Germinal center (tissue), 1 donor: ENCODE measurements at places on chromosomes 4 and X.

DNA sequence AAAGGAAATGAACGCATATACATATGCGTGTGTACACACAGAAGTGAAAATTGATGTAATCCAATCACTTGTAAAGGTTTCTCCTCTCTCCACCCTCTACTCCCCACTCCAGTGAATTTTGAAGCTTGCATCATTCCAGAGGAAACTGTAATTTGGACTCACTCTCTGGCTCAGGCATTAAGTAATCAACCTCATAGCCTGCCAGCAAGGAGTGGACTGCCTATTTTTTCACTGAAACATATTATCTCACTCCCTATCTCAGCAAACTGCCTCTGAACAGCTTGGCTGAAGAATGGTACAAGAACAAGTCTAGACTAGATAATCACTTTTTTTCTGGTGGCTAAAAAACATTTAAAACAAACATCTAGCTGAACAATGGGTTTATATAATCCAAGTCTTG is 124.2 kb downstream of the C4orf51 start:
- no peak for DNase-seq

- peak; percentile 50 for DNase-seq
Observed at GRCh38 chrX:47831788-47832187, 4.9 kb upstream of the ZNF81 start.

DNA sequence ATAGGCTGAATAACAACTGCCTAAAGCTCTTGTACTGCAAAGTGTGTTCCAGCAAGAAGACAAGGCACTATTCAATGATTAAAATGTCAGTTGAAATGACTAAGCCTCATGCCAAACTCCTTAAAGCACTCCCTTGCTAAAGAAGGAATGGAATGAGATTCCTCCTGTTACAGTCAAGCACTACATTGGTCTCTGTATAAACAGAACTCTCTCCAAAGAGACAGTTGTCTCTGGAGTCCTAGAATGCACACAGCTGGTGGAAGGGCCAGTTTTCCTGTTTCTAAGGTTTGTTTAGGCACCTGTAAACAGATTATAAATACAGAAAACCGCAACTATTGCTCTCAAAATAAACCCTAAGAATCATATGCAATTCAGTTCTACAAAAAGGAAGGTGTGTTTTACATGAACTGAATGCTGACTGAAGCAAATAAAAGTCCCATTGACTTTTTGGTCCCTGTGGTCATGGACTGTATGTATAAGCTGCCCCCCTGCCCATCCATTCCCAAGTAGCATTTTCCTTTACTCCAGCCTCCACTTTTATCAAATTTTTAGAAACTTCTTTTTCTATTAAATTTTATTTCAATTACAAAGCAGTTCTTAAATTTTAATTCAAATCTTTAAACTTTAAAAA is 47.0 kb downstream of the FAT1 start:
- DNase-seq: no peak

DNA sequence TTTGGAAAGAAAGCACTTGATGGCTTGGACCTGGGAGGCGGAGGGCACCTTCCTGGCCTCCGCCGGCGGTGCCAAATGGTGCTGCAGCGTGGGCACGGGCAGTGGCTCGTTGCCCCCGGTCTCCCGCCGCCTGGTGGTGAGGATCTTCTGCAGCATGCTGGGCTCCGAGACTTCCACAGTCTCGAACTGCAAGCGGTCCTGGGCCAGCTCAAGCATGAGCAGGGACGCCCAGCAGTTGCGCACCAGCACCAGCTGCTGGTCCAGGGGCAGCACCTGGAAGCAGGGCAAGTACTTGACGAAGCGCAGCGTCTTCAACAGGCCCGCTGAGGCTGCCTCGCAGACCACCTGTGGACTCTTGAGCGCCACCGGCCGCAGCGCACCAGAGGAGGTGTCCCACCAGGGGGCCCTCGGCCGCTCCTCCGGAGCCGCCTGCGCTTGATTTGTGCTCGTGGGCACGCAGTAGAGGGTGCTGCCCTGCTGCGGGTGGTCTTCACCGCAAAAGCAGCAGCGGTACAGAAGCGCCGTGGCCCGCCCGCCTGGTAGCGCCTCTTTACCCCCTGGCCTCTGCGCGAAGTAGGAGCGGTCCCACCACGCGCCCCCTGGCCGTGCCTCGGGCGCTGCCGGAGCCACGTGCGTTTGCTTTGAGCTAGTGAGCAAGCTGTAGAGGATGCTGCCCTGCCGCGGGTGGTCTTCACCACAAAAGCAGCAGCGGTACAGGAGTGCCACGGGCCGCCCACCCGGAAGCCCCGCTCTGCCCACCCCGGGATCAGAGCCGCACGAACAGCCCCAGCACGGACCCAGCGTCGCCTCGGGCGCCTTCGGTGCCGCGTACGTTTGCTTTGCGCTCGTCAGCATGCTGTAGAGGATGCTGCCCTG is 689 bp downstream of the NR0B1 start:
- DNase-seq: no peak

GRCh38 chrX:122546269-122546668 is 637.8 kb upstream of the GRIA3 start:
- no peak for DNase-seq
